NCI-H1105 treated with DMSO at 0.1 percent for 48 hours (cell line): ENCODE measurements at places on chromosomes 1 and 21.

DNA sequence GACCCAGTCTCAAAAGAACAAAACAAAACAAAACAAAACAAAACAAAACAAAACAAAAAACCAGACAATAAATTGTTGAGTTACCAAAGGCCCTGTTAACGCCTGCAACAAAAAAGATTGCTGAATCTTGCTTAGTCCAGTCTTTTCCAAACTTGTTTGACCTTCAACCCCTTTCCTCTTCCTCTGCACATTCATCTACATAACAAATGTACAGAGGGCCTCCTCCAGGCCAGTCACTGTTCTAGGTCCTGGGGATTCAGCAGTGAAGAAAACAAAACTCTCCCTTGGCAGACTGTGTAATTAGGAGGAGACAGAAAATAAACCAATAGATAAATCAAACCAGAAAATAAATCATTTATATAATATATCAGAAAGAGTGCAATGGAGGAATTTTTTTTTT is 294.0 kb upstream of the ADGRL2 start:
- DNase-seq = no peak

DNA sequence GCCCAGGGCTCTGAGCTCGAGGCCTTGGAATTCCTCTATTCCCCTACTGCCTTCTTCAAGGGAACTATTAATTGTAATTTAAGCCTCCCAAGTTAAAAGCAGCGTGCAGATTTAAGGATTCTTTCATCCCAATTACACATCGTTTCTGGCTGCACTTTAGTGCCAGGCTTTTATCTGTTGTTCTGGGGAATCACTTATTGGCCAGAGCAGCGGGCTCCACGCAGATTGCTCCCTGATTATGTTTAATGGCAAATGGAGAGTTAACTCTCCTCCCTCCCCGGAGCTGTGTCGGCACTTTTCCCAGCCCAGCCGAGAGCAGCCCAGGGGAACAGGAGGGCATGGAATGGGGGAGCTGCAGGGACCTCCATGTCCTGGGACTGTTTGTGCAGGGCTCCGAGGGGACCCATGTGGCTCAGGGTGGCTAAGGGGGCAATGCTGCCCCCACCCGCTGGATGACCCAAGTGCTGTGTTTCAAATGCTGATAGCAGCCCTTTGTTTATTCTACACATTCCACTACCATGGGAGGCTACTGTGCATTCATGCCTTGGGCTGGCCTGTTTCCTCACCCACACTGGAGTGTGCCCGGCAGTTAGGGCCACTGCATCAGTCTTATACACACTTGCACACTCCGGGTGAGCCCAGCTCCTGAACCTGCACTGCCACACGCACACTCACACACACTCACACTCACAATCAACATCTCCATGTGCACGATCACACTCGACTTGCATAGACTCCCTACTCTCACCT is 93.3 kb upstream of the POU3F1 start:
- DNase-seq = no peak

DNA sequence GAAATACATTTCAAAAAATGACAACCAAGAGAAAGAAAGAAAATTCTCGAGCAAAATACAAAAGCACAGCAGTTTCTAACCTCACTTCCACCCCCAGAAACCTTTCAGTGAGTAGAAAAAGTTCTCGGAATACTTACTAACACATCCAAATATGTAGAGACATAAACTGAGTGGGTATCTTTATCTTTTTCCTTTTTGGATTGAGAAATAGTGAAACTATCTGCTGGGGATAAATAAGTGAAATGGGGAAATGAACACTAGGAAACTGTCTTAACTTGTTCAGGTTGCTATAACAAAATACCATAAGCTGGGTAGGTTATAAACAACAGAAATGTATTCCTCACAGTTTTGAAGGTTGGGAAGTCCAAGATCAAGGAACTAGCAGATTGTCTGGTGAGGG is 72.0 kb downstream of the VCAM1 start:
- DNase-seq = no peak

DNA sequence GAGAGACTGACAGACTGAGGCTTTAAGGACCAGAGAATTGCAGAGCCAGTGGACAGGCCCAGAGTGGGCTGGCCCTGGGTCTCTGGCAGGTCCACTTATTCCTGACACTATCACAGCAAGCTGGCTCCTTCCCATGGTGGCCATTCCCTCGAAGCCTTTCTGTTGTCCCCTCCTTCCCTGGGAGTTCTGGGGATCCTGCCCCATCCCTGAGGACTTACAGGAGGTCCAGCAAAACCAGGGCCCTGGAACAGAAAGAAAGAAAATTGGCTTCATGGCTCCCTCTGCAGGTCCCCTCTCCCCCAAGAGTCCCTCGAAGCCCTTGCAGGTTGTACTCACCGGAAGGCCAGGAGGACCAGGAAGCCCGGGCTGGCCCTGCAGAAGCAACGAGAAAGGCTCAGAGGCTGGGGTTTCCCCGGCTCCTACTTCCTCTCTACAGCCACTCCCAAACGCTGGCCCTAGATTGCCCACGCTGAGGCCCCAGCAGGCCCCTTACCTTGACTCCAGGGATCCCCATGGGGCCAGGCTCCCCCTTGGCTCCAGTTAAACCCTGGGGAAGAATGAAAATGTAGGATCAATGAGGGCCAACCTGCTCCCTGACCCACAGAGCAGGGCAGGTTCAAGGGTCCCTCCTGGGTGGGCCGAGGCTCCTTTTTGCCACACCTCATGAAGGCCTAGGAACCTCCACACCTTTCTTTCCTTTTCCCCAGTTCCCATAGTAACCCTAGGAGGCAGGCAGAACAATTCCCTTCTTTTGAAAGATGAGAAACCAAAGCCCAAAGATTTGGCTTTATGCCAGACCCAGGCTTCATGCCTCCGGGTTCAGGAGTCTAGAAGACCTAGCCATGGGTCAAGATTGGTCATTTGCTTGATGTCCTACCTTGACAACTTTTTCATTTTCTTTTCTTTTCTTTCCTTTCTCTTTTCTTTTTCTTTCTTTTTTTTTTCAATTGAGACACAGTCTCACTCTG is 4.6 kb downstream of the COL9A2 start:
- DNase-seq = no peak

- DNase-seq = no peak
Observed at GRCh38 chr1:9753121-9753531, 70.6 kb downstream of the CLSTN1 start.

DNA sequence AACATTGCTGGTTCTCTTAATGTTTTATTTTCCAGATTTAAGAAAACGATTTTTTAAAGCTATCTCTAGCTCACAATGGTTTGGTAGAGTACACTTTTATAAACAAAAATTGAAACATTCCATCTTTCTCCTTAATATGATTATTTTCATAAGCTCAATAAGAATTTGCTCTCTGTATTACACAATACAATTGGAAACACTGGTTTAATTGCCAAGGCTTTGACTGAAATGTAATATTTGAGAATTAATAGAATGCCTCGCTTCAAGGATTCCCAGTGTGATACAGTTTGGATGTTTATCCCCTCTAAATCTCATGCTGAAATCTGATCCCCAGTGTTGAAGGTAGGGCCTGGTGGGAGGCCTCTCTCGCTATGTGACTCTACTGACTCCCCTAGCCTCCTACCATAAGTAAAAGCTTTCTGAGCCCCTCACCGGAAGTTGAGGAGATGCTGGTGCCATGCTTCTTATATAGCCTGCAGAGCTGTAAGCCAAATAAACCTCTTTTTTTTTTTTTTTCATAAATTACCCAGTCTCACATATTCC is 67.4 kb downstream of the DDAH1 start:
- DNase-seq = no peak

GRCh38 chr1:118862755-118863154 is 125.4 kb downstream of the TBX15 start:
- DNase-seq = no peak

GRCh38 chr21:22200378-22201092 is 1202.3 kb downstream of the NCAM2 start:
- DNase-seq = no peak

DNA sequence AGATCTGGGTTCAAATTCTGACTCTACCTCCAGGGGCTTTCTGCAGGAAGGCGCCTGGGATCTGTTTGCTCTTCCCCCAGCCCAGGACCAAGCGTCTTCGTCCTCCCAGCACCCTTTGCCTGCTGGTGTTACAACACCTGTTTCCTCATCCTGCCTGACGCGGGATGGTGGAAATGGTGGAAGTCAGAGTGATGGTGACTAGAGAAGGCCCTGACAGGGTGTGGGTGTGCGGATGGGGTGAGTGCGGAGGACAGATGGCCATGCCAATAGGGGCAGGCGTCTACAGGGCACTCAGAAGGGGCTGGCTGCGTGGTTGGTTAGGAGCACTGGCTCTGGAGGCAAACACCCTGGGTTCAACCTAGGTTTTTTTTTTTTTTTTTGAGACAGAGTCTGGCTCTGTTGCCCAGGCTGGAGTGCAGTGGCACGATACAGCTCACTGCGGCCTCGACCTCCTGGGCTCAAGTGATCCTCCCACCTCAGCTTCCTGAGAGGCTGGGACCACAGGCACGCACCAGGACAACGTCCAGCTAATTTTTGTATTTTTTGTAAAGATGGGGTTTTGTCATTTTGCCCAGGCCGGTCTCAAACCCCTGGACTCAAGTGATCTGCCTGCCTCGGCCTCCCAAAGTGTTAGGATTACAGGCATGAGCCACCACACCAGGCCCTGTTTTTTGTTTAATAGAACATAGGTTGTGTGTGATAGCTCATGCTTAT is 1.5 kb downstream of the THEMIS2 start:
- DNase-seq = no peak

GRCh38 chr1:195597891-195598290 is 1010.3 kb downstream of the KCNT2 start:
- no peak for DNase-seq

DNA sequence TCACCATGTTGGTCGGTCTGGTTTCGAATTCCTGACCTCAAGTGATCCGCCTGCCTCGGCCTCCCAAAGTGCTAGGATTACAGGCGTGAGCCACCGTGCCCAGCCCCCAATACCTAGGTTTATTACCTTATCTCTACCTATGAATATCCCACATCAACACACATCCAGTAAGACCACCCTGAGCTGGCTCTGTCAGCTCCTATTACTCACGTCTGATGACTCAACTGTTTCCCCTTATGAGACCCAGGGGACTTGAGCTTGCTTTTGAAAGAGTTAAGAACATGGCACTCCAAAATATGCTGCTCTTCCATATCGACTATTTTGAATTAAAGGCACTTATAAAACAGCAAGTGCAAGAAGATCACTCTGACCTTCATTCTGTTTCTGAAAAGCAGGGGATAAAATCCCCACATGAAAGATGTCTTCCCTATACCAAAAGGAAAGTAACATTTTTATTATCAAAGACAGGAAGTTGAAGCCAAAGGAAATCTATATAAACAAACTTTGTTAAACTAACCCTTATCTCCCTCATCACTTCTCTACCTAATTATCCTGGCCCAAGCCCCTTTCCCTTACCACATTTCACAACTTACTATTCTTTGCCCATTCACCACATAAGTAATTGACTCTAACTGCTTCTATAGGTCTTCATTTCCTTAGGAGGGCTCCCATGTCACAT is 41.3 kb upstream of the OSBPL9 start:
- no peak for DNase-seq

GRCh38 chr21:29114765-29115500 is 15.5 kb upstream of the MAP3K7CL start:
- no peak for DNase-seq

GRCh38 chr1:243487649-243488227 is 231.9 kb downstream of the SDCCAG8 start:
- DNase-seq = no peak

DNA sequence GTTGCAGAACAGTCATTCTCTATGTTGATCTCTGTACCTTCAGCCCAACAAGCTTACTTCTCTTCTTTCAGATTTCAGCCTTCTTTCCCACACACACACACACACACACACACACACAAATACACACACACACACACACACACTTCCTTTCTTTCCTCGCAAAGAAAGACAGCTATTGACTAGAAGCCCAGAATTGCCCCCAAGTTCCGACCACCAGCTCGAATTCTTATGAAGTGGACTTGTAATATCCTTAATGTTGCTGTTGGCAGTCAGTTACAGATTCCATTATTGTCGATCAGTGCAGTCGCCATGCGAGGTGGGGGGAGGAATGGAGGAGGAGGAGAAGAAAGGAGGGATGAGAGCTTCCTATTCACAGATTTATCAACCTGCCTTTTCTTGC is 125.5 kb downstream of the CLEC20A start:
- DNase-seq = no peak

- DNase-seq = peak; percentile 58
Observed at GRCh38 chr1:203299169-203299568, 6.2 kb upstream of the BTG2 start.

DNA sequence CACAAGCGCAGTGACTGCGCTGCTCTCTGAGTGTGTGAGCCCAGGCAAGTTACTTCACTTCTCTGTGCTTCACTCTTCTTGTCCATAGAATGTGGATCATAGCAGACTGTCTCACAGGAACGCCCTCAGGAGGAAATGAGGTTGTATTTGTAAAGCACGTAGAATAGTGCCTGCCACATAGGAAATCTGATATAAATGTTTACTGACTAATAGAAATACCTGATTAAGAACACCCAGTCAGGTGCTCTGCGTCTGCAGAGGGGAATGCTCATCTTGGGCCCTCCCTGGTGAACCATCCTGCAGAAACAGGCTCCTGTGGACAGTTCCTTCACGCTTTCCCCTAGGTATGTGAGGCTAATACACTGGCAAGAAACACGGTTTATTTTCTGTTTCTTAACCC is 100.3 kb downstream of the BEND5 start:
- no peak for DNase-seq

DNA sequence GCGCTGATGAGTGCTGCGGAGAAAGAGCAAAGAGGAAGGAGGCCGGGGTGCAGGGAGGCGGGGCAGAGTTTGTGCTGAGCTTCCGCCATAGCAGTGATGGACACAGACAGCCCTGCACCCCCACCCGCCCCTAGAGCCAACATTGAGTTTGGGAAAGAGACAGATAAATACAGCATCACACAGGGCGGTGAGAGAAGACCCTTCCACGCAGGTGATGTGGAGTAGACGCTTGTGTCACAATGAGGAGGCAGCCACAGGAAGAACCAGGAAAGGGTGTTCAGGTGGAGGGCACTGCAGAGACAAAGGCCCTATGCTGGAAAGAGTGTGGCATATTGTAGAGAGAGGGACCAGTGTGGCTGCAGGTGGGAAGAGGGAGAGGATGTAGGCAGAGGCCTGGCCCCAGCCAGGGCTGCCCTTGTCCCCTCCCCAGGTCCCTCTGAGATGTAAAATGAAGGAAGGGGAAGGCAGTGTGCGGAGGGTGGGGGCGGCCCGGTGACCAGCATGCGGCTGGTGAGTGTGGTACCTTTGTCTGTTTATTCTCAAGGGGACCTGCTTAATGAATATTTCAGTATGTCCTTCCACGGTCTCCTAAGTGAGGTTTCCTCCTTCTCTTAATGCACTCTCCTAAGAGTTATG is 194.4 kb upstream of the TMEM51 start:
- DNase-seq = no peak
